ENCODE measurements at places on chromosomes 11 and 22.

DNA sequence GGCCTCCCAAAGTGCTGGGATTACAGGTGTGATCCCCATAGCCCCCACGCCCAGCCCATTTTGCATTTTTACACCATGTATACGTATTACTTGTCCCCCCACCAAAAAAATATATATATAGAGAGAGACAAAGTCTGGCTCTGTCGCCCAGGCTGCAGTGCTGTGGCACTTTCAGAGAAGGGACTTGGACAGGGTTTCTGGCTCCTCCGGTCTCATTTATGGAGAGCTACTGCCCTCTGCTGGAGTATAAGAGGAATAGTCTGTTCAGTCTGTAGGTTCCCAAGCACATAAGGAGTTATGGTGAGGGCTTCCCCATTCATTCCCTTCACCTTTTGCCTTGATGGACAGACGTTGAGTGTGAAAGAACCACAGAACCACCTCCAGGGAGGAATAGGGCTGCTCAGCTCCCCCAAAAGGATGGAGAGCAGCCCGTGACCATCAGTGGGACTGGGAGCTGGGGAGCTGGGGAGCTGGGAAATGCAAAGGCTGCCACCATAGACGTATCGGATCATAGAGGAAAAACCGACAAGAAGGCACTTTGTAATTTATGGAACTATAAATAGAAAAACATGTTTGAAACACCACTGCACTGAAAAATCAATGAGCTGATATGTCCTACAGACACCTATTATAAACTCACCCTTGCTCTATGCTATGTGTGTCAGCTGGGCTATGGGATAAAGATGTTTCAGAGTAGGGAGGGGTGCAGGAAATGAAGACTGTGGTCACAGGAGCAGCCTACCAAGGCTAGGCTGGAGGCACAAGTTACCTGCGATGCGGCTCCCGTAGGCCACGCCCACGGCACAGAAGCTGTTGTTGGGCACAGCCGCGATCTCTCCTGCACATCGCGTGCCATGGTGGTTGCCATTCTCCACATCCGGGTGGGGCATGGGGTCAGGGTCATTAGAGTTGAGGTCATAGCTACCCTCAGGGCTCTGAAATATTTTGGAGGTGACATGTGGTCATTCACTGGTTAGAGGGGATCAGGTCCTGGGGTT lies 5.2 kb downstream of the PCSK7 start:
- no peak for DNase-seq

GRCh38 chr11:9180784-9181183 lies 84.4 kb downstream of the DENND5A start:
- DNase-seq: no peak

DNA sequence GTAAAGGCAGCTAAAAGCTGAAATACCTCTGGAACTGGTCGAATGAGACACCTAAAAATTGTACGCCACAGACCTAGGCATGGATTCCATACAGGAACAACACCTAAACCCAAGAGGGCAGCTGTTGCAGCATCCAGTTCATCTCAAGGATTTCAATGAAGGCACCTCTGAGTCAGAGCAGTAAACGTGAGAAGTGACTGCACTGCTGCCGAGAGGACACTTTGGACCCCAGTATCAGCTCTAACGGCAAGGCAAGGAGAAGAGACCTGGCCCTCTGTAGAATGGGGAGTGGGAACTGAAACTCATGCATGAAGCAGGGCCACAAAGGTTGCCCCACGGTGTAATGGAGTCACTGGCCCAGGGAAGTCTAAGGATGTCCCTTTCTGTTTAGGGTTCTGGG lies 23.9 kb downstream of the MAP6 start:
- DNase-seq: no peak

- no peak for DNase-seq
These were observed 5.3 kb upstream of the BRSK2 start for GRCh38 chr11:1384199-1384970.

DNA sequence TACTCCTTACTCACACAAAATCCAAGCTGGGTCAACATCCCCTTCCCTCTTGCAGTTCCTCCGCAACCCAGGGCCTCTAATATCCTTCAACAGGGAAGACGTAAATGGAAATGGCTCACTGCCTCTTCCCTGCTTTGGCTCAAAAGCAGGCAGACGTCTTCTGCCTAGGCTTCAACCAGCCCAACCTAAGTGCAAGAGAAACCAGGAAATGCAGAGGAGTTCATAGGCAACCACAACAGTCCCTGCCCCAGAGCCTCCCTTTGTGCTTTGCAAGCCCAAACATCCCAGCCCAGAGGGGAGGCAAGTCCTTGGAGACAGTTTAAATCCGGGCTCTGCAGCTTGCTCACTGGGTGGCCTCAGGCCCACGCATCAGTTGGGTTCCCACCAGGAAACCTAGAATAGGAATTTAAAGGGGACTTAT lies 33.3 kb downstream of the CD6 start:
- DNase-seq: no peak

DNA sequence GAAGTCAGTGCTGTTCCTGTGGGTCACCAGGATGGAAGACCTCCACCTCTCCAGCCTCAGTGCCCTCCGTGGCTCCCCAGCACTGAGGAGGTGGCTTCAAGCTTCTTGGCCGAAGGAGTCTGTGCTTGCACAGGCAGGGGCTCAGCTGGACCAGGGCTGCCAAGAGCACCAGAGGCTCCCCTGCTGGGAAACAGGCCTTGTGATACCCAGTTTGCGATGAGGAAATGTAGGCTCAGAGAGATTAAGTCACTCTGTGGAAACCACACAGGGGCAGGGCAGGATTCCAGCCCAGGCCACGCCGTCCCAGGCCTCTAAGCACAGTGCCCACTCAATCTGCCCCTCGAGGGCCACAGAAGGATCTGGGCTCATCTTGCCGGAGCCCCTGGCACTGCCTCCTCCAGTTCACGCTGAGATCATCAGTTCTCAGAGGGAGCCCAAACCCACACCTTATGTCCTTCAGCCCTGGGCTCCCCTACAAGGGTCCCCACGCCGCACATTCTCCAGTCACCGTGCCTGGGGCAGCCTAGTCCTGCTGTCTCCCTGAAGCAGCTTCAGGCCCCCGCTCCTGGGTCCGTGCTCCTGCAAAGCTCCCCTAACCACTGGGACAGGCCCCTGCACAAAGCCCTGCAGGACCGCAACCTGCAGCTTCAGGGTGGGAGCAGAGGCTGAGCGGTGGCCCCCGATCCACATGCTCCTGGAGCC lies 21.6 kb downstream of the ANO1 start:
- DNase-seq: no peak
